ENCODE measurements at places on chromosomes 2 and 18. TPM values are rescaled to one million over a fixed set of nuclear protein-coding genes. Genes with fewer than 3 reads are reported as not detected.

- no peak for DNase-seq
- H3K4me1 ChIP-seq = peaks cover 4% of the 10 kb centered on the region
- no peak overlapping the region for H3K4me3 ChIP-seq
- no peak overlapping the region for H3K27ac ChIP-seq
Observed at GRCh38 chr18:49691177-49691608, 122.1 kb downstream of the ACAA2 start.

GRCh38 chr18:78865771-78866310 is 113.8 kb upstream of the SALL3 start:
- no peaks in the 10 kb centered on the region for H3K4me1 ChIP-seq
- no peak for DNase-seq
- H3K27me3 ChIP-seq = peaks cover 21% of the 10 kb centered on the region
- no peak overlapping the region for H3K4me3 ChIP-seq
- H3K36me3 ChIP-seq = no peaks in the 10 kb centered on the region

DNA sequence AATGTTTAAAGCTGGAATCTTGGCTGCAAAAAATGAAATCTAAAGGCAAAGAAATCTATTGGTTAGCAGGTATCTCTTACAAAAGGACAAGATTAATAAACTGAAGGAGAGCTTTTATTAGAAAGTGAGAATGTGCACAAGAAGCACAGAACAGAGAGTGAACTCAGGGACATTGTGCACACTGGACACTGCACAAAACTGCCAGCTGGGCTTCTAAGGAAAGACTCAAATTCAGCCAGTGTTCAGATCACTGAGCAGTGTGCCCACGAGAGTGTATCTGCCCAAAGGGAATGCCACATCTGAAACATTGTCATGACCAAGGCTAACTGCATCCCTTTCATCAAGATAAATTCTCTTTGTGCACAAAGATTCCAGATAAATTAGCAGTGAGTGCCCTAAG is 129.7 kb upstream of the KCNH7 start:
- no peaks in the 10 kb centered on the region for H3K4me1 ChIP-seq
- no peak overlapping the region for H3K27ac ChIP-seq
- no peak for DNase-seq
- H3K27me3 ChIP-seq = no peaks in the 10 kb centered on the region
- no peaks in the 10 kb centered on the region for H3K36me3 ChIP-seq

The EGR4 gene
- not detected for polyA plus RNA-seq

- H3K27ac ChIP-seq = no peak overlapping the region
- no peak for DNase-seq
- H3K36me3 ChIP-seq = peaks cover 2% of the 10 kb centered on the region
- H3K4me3 ChIP-seq = no peak overlapping the region
Observed at GRCh38 chr18:78822949-78823285, 156.7 kb upstream of the SALL3 start.

The EFHD1 gene
- 6.9 TPM for polyA plus RNA-seq

DNA sequence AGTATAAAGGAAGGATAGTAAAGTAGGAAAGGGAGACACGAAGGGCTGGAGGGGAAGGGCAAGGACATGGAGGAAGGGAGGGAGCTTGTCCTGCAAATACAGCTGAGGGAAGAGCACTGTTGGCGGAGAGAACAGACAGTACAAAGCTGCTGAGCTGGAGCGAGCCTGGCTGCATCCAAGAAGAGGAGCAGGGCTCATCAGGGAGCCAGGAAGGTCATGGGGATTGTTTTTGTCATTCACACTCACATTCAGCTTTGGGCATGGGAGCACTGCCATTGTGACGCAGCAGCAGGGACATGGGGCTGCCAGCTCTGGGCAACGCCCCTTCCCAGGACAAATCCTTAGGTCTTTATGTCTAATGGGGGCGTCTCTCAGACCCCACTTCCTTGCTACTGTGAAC is 125.1 kb downstream of the COPS8 start:
- H3K36me3 ChIP-seq = no peaks in the 10 kb centered on the region
- no peak overlapping the region for H3K4me3 ChIP-seq
- no peak overlapping the region for H3K27ac ChIP-seq
- H3K4me1 ChIP-seq = no peaks in the 10 kb centered on the region
- H3K27me3 ChIP-seq = peaks cover 22% of the 10 kb centered on the region
- no peak for DNase-seq

The MARCHF4 gene
- not detected for polyA plus RNA-seq

GRCh38 chr2:44715671-44716081 is 225.8 kb upstream of the SIX3 start:
- H3K27me3 ChIP-seq = no peaks in the 10 kb centered on the region
- peaks cover 11% of the 10 kb centered on the region for H3K36me3 ChIP-seq
- H3K4me3 ChIP-seq = no peak overlapping the region
- no peak for DNase-seq
- no peak overlapping the region for H3K27ac ChIP-seq

The RNF152 gene
- polyA plus RNA-seq = not detected

The DPP4 gene
- 44.4 TPM for polyA plus RNA-seq

DNA sequence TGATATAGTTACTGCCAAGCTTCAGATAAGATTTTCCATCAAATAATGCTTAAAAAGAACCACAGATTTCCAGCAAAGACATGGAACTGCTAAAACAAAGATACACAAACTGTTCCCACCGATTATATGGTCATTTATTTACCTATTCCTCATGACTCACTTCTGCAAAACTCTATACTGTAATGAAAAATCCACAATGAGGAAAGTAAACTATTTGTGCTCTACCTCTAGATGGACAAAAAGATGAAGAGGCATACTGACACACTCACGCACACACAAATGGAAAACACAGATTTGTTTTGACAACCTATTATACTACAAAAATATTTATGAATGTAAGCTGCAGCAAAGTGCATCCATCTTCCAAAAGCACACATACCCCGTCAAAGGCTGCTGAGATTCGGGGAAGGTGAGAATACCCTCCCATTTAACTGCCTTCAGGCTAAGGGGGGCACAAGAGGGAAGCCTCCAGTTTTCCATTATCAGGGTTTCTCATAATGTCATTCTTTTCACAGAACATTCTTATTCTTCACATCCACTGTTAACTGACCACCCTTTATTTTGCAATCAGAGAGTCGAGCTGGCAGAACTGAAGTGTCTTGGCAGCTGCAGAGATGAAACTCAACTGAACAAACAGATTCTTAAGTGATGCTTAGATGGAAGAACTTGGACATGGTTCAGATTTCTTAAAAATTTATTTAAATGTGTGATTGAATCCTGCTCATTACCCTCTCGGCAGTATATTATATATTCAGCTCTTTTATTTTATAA is 115.9 kb upstream of the TANK start:
- H3K27me3 ChIP-seq = peaks cover 6% of the 10 kb centered on the region

- DNase-seq = no peak
- no peaks in the 10 kb centered on the region for H3K4me1 ChIP-seq
- H3K4me3 ChIP-seq = no peak overlapping the region
- no peak overlapping the region for H3K27ac ChIP-seq
Observed at GRCh38 chr2:152369176-152369860, 34.3 kb downstream of the FMNL2 start.

- no peaks in the 10 kb centered on the region for H3K4me1 ChIP-seq
- DNase-seq = no peak
- H3K27ac ChIP-seq = no peak overlapping the region
- no peaks in the 10 kb centered on the region for H3K36me3 ChIP-seq
- peaks cover 65% of the 10 kb centered on the region for H3K27me3 ChIP-seq
Observed at GRCh38 chr2:196592331-196592910, 47.1 kb upstream of the CCDC150 start.

DNA sequence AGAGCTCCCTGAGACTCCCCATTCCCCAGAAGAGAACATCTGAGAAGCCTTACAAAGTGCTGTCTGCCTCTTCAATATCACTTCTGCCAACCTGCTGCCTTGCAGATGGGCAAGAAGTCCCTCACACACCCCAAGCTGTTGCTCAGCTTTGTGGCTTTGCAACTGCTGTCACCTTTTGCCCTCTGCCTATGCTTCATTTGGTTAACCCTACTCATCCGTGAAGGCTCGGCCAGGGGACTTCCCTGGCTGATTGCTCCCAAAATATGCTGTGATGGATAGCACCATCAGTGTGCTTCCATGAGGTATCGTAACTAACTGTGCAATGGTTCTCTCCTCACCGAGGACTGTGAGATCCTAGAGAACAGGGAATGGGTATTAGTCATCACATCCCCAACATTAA is 88.9 kb upstream of the CYP1B1 start:
- H3K4me3 ChIP-seq = no peak overlapping the region
- H3K27me3 ChIP-seq = peaks cover 26% of the 10 kb centered on the region
- no peaks in the 10 kb centered on the region for H3K36me3 ChIP-seq
- H3K27ac ChIP-seq = no peak overlapping the region
- DNase-seq = no peak

DNA sequence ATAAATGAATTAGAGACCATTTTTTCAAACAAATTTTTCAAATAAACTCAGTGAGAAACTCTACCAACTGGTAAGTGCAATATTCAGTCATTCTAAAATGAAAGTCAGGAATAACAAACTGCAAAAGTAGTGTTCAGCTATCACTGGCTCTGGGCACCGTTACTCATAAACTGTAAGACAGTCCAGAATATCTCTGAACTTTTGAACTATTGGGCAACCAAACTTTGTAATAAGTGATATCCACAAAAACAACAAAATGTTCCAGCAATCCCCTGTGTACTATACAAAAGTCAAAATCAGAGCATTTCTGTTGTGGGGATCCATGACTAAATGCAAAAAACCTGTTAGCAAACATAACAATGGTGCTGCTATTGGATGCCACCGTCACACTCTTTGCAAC is 56.3 kb downstream of the SLC25A12 start:
- H3K4me1 ChIP-seq = no peaks in the 10 kb centered on the region
- H3K36me3 ChIP-seq = peaks cover 30% of the 10 kb centered on the region
- H3K27ac ChIP-seq = no peak overlapping the region
- no peaks in the 10 kb centered on the region for H3K27me3 ChIP-seq
- no peak for DNase-seq

The RESP18 gene
- not detected for polyA plus RNA-seq

DNA sequence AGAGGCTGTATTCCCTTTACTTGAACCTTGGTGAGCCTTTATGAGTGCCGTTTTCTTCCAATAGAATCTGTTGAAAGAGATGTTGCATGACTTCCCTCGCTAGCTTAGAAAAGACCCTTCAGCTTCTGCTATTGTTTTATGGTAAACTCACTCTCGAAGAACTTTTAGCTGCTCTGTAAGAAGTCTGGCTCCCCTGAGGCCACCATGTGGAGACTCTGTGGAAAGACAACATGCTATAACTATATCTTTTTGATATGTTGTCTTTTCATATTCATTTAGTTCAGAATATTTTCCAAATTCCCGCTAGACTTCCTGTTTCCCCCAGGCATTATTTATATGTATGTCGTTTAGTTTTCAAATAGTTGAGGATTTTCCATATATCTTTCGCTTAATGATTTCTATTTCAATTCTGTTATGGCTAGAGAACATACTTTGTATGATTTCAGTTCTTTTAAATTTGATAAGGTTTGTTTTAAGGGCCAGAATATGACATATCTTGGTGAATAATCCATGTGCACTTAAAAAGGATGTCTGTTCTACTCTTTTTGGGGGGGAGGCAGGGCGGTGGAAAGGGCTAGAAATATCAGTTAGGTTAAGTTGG is 64.1 kb downstream of the PTPN4 start:
- peaks cover 62% of the 10 kb centered on the region for H3K4me1 ChIP-seq
- DNase-seq = peak; percentile 23
- H3K27me3 ChIP-seq = no peaks in the 10 kb centered on the region
- H3K4me3 ChIP-seq = peak overlapping the region; percentile 8

DNA sequence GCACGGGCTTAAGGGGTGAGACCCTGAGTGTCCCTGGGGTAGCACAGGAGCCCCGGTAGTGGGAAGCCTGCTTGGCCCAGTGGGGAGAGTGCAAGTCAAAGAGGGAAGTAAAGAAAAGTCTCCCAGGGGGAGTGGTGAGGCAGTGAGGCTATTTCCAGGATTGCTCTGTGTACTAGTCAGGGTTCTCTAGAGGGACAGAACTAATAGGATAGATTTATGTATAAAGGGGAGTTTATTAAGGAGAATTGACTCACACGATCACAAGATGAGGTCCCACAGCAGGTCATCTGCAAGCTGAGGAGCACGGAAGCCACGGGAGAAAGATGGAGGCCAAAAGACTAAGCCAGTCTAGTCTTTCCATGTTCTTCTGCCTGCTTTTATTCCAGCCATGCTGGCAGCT is 45.5 kb downstream of the CMPK2 start:
- no peak overlapping the region for H3K4me3 ChIP-seq
- H3K27ac ChIP-seq = no peak overlapping the region
- no peak for DNase-seq
- peaks cover 2% of the 10 kb centered on the region for H3K4me1 ChIP-seq
- no peaks in the 10 kb centered on the region for H3K36me3 ChIP-seq
- H3K27me3 ChIP-seq = peaks cover 4% of the 10 kb centered on the region

DNA sequence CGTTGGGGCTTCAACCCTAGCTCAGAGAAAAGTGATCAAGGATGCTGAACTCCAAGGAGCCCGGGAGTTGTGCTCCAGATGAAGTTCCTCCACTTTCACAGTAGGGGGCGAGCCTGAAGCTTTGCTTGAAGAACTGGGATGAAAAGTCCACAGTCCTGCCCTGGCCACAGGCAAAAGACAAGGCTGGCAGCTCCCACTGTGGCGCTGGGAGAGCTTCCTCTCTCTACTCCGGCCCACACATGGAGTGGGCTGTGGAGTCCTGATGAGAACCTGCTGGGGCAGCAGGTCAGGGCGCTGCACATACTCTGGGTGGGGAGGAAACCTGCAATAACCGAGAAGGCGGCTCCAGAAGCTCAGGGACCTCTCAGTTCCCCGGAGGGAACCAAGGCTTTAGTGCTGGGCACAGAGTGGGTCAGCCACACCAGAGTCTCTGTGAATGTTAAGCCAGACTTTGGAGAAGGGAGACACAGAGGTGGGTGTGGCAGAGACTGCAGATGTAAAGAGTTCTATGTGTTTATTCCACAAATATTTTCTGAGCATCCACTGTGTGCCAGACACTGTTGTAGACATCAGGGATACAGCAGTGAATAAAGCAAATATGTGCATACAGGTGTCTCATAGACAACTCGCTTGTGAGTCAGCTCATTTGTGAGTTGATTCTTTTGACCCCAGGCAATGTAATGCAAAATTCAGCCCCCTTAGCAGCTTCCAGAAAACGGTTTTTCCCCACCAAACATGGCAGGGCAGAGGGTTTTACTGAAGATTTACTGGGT is 48.0 kb upstream of the MRPL33 start:
- H3K4me3 ChIP-seq = no peak overlapping the region
- H3K27ac ChIP-seq = no peak overlapping the region
- peaks cover 10% of the 10 kb centered on the region for H3K4me1 ChIP-seq
- H3K27me3 ChIP-seq = peaks cover 12% of the 10 kb centered on the region

The EPB41L3 gene
- polyA plus RNA-seq = 0.35 TPM

DNA sequence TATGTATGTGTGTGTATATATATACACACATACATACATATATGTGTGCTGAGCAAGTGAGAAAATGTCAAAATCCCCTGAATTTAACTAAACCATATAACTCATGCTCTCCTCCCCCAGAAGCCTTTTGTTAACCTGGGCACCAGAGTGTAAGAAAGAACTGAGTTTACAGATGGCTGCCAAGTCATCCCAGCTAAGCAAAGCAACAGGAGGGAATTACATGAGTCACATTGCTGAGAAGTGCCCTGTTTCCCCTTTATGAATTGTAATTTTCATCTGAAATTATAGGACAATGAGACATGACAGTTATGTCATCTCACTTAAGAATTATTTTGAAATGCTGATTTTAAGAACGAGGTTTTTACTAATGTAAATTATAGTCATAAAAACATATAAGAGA is 29.9 kb downstream of the SCN7A start:
- DNase-seq = no peak
- H3K4me3 ChIP-seq = no peak overlapping the region
- no peaks in the 10 kb centered on the region for H3K27me3 ChIP-seq

GRCh38 chr2:74947703-74948102 is 10.7 kb upstream of the POLE4 start:
- H3K36me3 ChIP-seq = peaks cover 16% of the 10 kb centered on the region
- H3K27me3 ChIP-seq = no peaks in the 10 kb centered on the region
- H3K27ac ChIP-seq = no peak overlapping the region
- peaks cover 21% of the 10 kb centered on the region for H3K4me1 ChIP-seq
- H3K4me3 ChIP-seq = no peak overlapping the region

The FBXO15 gene
- polyA plus RNA-seq = 3.1 TPM

The DNAJC5G gene
- polyA plus RNA-seq = not detected

Measured in naive thymus-derived CD8-positive, alpha-beta T cell (primary cell).